Activated CD8-positive, alpha-beta T cell treated with anti-CD3 and anti-CD28 coated beads, Interleukin-2, amount 10 ng/mL, durations not matched to agents 7 days and 5 days (primary cell): ENCODE measurements at places on chromosomes 12 and 14. TPM values are rescaled to one million over a fixed set of nuclear protein-coding genes. Genes with fewer than 3 reads are reported as not detected.

DNA sequence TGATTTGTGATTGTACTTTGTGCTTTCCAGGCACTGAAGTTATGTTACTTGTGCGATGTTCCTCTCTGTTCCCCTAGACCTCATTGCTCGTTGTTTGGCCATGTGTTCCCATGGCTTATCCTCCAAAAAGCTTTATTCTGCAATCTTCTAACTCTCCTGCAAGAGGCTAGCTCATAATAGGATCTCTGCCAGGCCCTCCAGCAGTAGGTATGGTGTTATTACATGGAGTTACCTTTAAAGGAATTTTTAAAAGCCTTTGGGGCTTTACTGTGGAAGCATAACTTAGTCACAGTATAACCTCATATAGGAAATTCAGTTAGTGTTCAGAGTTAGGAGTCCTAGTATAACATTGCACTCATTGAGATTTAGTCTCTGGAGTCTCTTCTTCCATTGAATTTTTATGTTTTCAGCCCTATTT is 292.3 kb downstream of the RAD51B start:
- no peak for DNase-seq
- no peaks in the 10 kb centered on the region for H3K36me3 ChIP-seq
- no peak overlapping the region for H3K4me3 ChIP-seq
- peaks cover 14% of the 10 kb centered on the region for H3K4me1 ChIP-seq
- no peaks in the 10 kb centered on the region for H3K27me3 ChIP-seq

DNA sequence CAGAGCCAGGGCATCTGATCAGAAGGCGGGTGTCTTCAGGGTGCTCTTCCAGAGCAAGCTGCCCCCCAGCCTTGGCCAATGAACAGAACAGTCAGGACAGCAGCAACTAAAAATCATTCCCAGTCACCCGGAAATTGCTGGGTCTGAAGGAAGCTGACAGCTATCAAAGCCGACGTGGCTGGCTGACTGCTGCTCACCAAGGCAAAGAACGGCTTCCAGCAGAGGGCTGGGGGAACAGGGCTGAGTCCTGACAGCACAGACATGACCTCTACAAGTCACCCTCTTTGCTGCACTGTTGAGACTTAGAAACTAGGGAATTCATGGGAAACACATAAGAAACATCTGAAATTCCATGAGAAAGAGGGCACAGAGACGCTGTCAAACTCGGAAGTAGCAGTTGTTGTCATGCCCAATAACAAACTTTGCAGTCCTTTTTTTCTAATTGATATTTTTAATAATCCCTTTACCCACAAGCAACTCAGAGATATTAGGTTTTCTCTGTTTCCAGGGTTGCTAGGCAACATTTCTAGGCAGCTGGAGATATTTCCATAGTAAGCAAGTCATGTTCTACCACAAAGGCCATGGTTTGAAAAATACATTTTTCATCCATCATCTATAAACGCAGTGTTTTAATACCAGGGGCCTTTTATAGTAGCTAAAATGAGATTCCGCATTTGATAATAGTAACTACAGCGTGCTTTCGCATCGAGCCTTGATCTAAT is 365.2 kb downstream of the SEC23A start:
- no peaks in the 10 kb centered on the region for H3K27me3 ChIP-seq
- H3K27ac ChIP-seq: no peak overlapping the region
- H3K4me3 ChIP-seq: no peak overlapping the region

- H3K27me3 ChIP-seq: no peaks in the 10 kb centered on the region
- no peak overlapping the region for H3K4me3 ChIP-seq
- H3K36me3 ChIP-seq: peaks cover 38% of the 10 kb centered on the region
- H3K27ac ChIP-seq: no peak overlapping the region
- H3K4me1 ChIP-seq: peaks cover 6% of the 10 kb centered on the region
Measured at GRCh38 chr14:103699901-103700752, 15.1 kb downstream of the XRCC3 start.

DNA sequence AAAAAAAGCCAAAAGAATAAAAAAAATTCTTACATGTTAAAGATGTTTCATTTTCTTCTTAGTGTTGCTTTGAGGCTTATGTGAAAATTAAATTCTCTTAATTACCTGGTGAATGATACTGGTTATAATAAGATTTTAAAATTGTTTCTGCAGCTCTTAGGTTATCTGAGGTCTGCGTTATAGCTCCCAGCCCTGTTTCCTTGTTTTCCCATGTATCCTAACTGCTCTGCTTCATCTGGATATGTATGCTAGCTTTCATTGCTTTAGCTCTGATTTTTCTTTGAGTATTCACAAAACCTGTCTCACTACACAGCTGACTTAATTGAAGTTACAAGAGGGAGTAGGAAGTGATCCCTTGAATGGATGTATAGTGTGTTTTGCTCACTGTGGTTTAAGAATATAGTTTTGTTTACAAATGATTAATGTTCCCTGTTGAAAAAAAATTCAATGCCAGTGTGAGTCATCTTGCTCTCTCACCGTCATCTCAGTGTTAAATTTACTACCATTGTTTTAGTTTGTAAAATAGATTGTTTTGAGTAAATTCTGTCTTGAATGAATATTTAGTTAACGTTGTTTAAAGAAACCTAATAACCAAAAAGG is 26.8 kb downstream of the CPSF6 start:
- H3K36me3 ChIP-seq: peaks cover 40% of the 10 kb centered on the region
- H3K27ac ChIP-seq: no peak overlapping the region
- H3K4me1 ChIP-seq: peaks cover 3% of the 10 kb centered on the region
- no peak overlapping the region for H3K4me3 ChIP-seq

DNA sequence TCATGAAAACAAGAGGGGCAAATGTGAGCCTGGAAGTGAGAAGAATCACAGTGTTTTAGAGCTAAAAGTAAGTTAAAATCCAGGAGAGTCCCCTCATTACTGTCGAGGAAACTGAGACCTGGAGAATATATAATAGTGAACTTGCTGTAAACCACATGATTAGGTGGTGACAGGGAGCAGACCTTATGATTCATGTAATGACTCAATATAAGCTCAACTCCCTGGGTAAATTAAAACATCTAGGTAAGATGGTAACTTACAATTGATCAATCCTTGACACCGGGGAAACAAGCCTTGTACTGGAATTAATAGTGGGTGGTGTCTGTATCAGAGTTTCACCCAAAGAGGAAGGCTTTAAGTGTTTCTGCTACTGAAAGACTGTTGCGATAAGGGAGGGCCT is 269.3 kb downstream of the SNAPC1 start:
- H3K36me3 ChIP-seq: no peaks in the 10 kb centered on the region
- H3K4me1 ChIP-seq: no peaks in the 10 kb centered on the region
- no peak overlapping the region for H3K4me3 ChIP-seq

- no peaks in the 10 kb centered on the region for H3K4me1 ChIP-seq
- no peaks in the 10 kb centered on the region for H3K36me3 ChIP-seq
- peaks cover 4% of the 10 kb centered on the region for H3K27me3 ChIP-seq
- H3K4me3 ChIP-seq: no peak overlapping the region
- H3K27ac ChIP-seq: no peak overlapping the region
- DNase-seq: no peak
Measured at GRCh38 chr12:24631676-24632426, 317.1 kb downstream of the BCAT1 start.

- H3K4me1 ChIP-seq: no peaks in the 10 kb centered on the region
- no peak overlapping the region for H3K27ac ChIP-seq
- DNase-seq: no peak
- H3K4me3 ChIP-seq: no peak overlapping the region
- no peaks in the 10 kb centered on the region for H3K27me3 ChIP-seq
Measured at GRCh38 chr14:28926122-28926521, 159.5 kb downstream of the FOXG1 start.

GRCh38 chr14:103806805-103807204 is 40.6 kb downstream of the PPP1R13B start:
- no peak overlapping the region for H3K4me3 ChIP-seq
- no peaks in the 10 kb centered on the region for H3K27me3 ChIP-seq
- no peak for DNase-seq
- H3K36me3 ChIP-seq: no peaks in the 10 kb centered on the region
- H3K27ac ChIP-seq: no peak overlapping the region
- H3K4me1 ChIP-seq: no peaks in the 10 kb centered on the region

- peaks cover 12% of the 10 kb centered on the region for H3K4me1 ChIP-seq
- no peak overlapping the region for H3K27ac ChIP-seq
- no peak overlapping the region for H3K4me3 ChIP-seq
Measured at GRCh38 chr12:92570056-92570753, 132.6 kb upstream of the PLEKHG7 start.

DNA sequence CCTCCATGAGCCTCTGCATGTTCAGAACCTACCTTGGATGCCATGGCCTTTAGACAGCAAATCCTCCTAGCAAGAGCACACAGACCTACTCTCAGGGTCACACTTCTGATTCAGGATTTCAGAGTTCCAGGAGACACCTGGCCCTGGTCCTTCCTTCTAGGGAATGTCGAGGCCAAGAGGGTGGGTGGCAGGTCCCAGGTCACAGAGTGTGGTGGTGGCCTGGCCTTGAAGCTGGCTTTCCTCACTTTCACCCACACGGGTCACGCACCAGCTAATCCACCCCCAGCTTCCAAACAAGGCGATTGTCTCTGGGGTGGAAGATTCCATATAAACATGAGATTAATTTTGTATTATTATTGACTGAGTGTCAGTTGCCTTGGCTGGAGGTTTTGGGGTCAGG is 328.3 kb upstream of the RTL1 start:
- no peak for DNase-seq
- no peak overlapping the region for H3K27ac ChIP-seq
- no peaks in the 10 kb centered on the region for H3K4me1 ChIP-seq
- no peaks in the 10 kb centered on the region for H3K36me3 ChIP-seq

DNA sequence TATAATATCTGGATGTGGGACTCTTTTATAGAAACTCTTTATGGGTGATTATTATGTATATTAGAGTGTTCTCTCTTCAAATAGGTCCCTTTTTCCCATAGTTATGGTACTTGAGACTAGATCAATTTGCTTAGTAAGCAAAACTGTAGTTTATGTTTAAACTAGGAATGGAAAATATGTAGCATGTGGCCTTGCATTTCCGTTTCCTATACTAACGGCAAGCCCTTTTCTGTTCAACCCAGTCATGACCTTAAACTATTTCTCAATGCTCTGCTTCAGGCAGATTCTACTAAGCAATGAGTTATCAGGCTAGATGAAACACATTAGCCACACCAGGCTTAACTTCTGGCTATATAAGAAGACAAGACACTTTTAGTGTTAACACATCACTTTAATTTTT is 84.6 kb downstream of the OTOGL start:
- DNase-seq: no peak
- H3K36me3 ChIP-seq: no peaks in the 10 kb centered on the region
- H3K27ac ChIP-seq: no peak overlapping the region
- peaks cover 5% of the 10 kb centered on the region for H3K4me1 ChIP-seq
- no peak overlapping the region for H3K4me3 ChIP-seq
- H3K27me3 ChIP-seq: peaks cover 2% of the 10 kb centered on the region

GRCh38 chr14:84544486-84545131 is 985.3 kb upstream of the FLRT2 start:
- H3K27me3 ChIP-seq: no peaks in the 10 kb centered on the region
- H3K4me1 ChIP-seq: no peaks in the 10 kb centered on the region
- H3K36me3 ChIP-seq: no peaks in the 10 kb centered on the region
- H3K4me3 ChIP-seq: no peak overlapping the region

DNA sequence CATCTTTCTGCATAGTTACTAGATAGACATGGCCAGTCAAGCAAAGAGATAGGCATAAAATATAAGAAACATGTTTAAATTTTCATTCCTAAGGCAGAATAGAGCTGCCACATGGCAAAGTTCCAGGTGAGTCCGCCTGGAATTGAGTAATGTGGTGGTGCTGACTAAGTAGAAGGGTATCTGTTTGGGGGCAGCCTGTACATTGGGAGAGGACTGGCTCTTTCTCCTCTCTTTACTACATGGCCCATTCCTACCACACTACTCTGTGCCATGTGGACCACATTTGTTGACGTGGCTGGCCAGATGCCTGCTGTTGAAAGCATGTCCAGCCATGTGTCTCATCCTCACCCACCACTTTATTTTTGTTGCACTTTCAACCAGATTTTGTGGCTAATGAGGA is 354.0 kb downstream of the ETNK1 start:
- no peaks in the 10 kb centered on the region for H3K4me1 ChIP-seq
- no peak overlapping the region for H3K27ac ChIP-seq
- no peaks in the 10 kb centered on the region for H3K36me3 ChIP-seq
- no peak for DNase-seq
- H3K27me3 ChIP-seq: no peaks in the 10 kb centered on the region

DNA sequence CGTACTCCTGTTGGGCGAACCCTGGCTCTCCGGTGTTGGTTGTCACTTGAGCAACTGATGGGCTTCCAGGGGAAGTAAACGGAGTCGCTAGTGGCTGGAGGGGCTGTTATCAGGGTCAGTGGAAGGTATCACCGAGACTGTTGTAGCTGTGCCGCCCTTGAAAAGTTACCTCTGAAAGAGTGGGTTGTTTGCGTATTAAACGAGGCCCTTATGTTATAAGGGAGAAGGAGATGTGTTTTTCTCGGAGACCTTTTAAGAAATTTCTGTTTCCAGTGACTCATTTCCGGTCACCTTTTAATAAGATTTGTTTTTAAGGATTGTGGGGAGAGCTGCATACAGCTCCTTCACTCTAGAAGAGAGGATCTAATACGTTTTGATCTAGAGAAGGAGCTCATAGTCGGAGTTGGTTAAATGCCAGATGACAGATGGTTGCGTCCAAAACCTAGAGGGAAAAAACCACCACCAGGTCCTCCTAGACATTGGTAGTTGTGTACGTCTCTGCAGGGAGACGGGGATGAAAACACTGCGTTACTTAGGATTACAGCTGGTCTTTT is 750 bp upstream of the DBX2 start:
- H3K27ac ChIP-seq: no peak overlapping the region
- no peaks in the 10 kb centered on the region for H3K36me3 ChIP-seq
- peaks cover 10% of the 10 kb centered on the region for H3K4me1 ChIP-seq
- DNase-seq: no peak

Gene NGB
- not detected for total RNA-seq
